ENCODE measurements at places on chromosomes 6 and 20. TPM values are rescaled to one million over a fixed set of nuclear protein-coding genes. Genes with fewer than 3 reads are reported as not detected.

The OR2B6 gene
- not detected for total RNA-seq

The C20orf96 gene
- 3.1 TPM for total RNA-seq

The CD24 gene
- 1.5 TPM for total RNA-seq

The MYT1 gene
- not detected for total RNA-seq

The MATN4 gene
- 0.34 TPM for total RNA-seq
